EL (cell line): ENCODE measurements at places on chromosomes 11 and 22.
A peak's percentile ranks its signal among the peaks of the same experiment; 100 is the strongest.

GRCh38 chr11:14645985-14646900 lies 2.6 kb downstream of the PDE3B start:
- no peak for DNase-seq

GRCh38 chr11:69662021-69662698 lies 13.0 kb downstream of the LTO1 start:
- no peak for DNase-seq

GRCh38 chr11:37710031-37710430 lies 1112.0 kb upstream of the RAG2 start:
- DNase-seq = peak; percentile 4

GRCh38 chr22:31276426-31277167 lies 15.7 kb downstream of the PIK3IP1 start:
- no peak for DNase-seq

GRCh38 chr11:10622108-10622507 lies 53.6 kb upstream of the LYVE1 start:
- no peak for DNase-seq

- no peak for DNase-seq
These were observed 270.9 kb downstream of the FAM181B start for GRCh38 chr11:82462608-82463242.

DNA sequence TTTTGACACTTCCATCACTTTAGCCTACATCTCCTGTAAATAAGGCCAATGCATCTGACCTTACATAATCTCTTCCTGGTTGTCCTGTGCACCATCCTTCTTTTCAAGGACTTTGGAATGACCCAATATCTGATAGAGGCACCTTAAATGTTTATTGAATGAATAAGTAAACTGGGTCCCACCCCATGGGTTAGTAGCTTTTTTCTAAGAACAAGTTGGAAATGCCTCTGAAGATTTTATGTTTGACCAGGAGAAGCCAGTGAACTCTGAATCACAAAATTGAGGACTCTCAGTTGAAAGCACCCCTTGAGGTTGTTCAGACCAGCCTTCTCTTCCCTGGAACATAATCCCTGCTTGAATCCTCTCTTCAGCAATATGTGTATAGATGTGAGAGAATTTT lies 1.4 kb downstream of the RNF185 start:
- DNase-seq = no peak

GRCh38 chr11:123880912-123881311 lies 4.6 kb downstream of the TMEM225 start:
- no peak for DNase-seq

DNA sequence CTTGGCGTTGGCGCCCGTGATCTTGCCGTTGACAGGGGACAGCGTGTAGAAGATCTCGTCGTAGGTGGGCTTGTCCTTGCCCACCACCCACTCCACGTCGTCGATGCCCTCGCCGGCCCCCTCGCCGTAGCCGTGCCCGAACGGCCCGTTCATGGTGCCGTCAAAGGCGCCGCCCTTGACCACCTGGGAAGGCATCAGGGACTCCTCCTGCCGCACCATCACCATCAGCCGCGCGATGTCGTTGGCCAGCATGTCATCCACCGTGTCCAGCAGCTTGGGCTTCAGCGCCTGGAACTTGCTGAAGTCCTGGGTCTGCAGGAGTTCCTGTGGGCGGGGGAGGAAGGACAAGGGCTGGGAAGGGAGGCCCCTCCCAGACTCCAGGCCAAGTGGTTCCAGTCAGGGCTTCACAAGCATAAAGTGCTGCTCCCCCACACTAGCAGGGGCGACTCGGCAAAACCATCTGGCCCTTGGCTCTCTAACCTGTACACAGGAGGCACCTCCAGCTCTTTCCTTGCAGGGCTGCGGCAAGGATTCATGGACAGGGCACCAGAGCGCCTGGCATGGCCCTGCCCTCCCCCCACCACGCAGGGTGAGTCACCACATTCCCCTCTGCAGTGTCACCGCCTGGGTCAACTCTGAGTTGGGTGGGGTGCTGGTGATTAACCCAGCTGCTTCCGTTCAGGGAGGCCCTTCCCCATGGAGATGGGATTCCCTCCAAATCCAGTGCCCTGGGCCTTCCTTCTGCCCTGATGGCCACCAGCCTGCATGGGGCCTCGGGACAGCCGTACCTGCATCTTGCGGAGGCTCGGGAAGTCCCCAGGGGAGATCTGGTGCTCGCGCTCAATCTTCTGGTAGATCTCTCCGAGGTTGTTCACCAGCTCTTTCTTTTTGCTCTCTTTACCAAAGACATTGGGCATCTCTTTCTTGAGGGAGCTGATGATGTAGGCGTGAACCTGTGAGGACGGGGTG lies 10.4 kb upstream of the CDC42BPG start:
- peak; percentile 98 for DNase-seq

GRCh38 chr11:76281558-76281906 lies 75.2 kb upstream of the WNT11 start:
- no peak for DNase-seq

DNA sequence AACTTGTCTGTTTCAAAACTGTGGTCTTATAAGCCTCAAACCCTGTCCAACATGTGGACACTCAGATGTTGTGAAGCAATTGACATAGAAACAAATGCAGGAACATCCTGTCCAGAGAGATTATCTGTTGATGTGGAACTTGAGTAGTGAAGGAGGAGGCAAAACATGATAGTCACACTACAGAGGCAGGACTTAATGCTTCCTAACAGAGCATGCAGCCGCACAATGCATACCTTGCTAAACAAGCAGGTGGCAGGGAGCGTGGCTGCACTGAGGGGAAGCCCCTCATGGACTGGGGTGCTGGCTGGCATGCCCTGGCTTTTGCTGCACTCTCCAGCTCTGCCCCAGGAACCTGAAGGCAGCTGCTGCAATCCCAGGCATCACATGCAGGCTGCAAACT lies 5.3 kb downstream of the C22orf39 start:
- DNase-seq = no peak

DNA sequence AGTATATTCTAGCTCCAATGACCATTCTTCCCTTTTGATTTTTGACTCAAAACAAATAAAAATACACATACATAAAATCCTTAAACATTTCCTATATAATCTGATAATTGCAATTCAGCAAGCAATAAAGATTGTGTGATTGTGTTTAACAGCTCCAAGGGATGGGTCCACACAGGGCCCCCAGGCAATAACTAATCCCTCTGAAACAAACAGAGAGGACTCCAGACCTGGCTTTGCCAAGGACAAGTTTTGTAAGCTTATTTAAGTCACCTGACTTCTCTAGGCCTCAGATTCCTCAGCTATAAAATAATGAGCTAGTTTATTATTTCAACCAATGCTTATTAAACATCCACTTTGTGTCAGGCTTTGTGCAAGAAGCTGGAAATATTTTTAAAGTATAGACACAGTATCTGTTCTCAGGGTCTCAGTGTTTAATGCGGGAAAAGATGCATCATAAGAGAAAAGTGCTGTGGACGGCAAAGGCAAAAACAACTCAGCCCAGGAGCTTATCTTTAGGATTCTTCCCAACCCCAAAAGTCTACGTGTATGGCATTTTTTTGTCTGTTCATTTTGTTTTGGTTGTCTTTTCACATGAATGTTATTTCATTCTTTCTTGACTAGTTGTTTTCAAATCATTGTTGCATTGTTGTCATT lies 20.1 kb downstream of the FZD4 start:
- DNase-seq = no peak

DNA sequence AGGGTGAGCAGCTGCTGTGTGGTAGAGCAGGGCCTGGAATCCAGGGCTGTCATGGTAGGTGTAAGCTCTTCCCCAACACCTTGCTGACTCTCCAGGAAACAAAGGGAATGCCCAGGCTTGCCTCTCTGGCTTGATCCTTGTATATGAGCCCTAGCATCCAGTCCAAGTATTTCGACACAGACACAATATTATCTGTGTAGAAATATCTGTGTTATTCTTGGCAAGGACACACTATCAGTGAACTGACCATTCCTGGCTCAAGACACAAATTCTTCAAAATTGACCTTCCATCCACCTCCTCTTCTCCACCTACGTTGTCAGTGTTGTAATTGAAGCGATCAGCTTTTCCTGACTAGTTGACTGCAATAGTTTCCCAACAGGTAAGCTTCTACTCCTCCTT lies 312.0 kb upstream of the NARS2 start:
- no peak for DNase-seq

DNA sequence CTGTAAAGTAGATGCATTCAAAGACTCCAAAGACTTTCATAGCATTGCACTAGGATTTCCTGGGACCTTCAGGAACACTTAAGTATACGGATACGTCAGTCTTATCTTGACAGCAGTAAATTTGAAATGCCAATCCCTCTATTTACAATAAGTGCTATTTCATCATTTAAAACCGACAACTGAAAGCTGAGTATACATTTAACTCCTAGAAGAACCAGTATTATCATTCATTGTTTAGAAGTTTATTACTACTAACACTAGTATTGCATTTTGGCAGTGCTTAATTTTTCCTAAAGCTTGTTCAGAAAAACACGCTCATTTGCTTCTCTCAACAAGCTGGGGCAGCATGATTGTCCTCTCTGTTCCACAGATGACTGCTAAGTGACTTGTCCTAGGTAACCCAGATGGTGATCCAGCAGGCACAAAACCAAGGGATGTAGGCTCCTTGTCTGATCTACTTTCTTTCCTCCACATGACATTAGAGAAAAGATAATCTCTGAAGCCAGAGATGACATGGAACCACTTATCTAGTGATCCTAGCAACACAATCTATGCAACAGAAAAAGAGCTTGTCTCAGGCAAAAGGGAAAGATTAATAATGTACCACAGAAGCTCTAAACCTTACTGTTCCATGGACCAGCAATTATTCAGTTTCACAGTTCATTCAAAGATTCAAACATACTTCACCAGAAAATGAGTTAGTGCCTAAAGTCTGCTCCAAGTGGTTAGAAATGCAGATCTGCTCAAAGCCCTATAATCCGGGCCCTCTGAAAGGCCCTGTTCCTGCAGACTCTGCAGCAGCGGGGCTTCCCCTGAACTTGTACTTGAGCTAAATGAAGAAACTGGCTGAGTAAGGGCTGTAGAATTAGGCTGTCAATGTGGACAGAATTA lies 5.2 kb downstream of the MAML2 start:
- DNase-seq = no peak

DNA sequence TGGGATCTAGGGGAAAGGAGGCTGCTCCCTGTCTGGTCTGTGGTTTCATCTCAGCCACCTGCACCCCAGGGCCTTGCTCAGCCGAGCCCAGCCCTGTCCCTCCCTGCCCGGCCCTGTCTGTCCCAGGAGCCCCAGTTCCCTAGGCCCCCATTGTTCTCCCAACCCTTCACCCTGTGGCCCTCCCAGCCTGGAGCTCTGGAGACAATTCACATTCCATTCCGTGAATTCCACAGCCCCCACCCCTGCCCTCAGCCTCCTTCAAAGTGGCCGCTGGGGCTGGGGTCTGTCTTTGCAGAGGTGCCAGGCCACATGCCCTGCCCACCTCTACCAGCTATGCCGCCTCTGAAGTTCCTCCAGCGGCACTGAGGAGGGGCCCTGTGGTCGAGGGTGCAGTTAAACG lies 77.9 kb upstream of the WNT11 start:
- no peak for DNase-seq

GRCh38 chr11:69540118-69541000 lies 58.9 kb downstream of the LINC01488 start:
- no peak for DNase-seq

- peak; percentile 22 for DNase-seq
These were observed 49.0 kb downstream of the MUC15 start for GRCh38 chr11:26522912-26523610.

- DNase-seq = peak; percentile 19
These were observed 60.3 kb downstream of the ATXN10 start for GRCh38 chr22:45731798-45732495.

DNA sequence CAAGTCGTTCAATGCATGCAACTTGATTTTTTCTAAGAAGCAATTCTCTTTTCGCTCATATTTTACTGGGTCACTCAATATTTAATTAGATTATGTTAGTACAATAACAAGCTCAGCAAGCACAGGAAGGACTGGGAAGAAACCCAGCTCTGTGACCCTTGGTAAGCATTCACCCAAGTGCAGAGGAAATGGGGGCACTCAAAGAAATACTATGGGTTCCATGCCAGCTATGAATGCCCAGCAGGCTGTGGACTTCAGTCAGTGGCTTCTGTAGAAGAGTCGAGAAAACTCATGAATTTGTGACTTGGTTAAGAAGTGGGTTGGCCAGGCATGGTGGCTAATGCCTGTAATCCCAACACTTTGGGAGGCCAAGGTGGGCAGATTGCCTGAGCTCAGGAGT lies 123.6 kb downstream of the GALNT18 start:
- DNase-seq = no peak

- no peak for DNase-seq
These were observed 22.1 kb upstream of the OR5M8 start for GRCh38 chr11:56513280-56513679.

GRCh38 chr22:20940904-20941385 lies 23.7 kb downstream of the CRKL start:
- DNase-seq = no peak

- DNase-seq = no peak
These were observed 8.4 kb upstream of the RANBP1 start for GRCh38 chr22:20107471-20107901.
